ENCODE measurements at places on chromosomes 13 and 19.

DNA sequence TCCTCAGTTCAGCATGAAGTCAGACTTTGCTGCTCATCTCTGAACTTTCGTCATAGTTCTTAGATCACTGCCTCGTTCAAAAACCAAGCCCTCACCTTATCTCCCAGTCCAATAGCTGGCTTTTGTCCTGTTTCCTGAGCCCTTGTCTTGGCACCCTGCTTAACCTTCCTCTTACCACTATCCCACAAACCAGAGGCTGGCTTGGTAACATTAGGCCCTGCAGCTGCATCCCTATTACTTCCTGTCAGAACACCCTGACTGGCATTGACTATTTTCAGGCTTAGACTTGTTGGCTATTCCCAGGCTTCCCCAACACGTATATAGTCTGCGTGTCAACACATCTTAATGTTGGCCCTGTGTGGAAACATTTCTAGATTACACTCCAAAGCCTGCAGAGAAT is 172.4 kb downstream of the VWA8 start:
- no peak for DNase-seq

DNA sequence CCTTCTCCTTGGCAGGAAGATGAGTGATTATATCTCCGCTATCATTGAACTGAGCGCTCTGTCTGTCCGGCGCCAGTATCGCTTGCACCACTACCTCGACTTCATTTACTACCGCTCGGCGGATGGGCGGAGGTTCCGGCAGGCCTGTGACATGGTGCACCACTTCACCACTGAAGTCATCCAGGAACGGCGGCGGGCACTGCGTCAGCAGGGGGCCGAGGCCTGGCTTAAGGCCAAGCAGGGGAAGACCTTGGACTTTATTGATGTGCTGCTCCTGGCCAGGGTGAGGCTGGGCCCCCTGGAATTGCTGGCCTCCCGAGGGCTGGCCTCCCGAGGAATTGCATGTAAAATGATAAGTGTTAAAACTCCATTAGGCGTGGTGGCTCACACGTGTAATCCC is 32.1 kb downstream of the CYP4F22 start:
- DNase-seq: no peak

- no peak for DNase-seq
Measured at GRCh38 chr19:17794731-17795494, at the start of gene B3GNT3. Gene B3GNT3 (plus strand): TSS chr19:17795138. CDS start chr19:17807808, 12,670 bp downstream.

DNA sequence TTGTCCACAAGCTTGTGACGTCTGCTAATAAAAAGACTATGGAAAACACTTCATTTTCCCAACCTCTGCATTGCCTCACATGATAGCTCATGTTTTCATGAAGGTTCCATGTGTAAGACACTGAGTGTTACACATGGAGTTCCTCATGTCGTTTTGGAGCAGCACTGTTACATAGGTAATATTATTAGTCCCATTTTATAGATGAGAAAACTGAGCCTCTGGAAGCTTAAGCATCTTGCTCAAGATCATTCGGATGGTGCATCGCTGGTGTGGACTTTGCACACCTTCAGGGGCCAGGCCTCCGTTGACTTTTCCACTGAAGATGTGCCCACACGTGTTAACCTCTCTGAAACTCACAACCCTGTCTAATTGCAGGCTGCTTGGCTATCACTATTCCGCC is 743.4 kb downstream of the UQCRFS1 start:
- no peak for DNase-seq

GRCh38 chr13:36841391-36841790 is 22.4 kb downstream of the RFXAP start:
- DNase-seq: no peak

- DNase-seq: no peak
Measured at GRCh38 chr19:39098365-39099269, 14.4 kb downstream of the ACP7 start.

DNA sequence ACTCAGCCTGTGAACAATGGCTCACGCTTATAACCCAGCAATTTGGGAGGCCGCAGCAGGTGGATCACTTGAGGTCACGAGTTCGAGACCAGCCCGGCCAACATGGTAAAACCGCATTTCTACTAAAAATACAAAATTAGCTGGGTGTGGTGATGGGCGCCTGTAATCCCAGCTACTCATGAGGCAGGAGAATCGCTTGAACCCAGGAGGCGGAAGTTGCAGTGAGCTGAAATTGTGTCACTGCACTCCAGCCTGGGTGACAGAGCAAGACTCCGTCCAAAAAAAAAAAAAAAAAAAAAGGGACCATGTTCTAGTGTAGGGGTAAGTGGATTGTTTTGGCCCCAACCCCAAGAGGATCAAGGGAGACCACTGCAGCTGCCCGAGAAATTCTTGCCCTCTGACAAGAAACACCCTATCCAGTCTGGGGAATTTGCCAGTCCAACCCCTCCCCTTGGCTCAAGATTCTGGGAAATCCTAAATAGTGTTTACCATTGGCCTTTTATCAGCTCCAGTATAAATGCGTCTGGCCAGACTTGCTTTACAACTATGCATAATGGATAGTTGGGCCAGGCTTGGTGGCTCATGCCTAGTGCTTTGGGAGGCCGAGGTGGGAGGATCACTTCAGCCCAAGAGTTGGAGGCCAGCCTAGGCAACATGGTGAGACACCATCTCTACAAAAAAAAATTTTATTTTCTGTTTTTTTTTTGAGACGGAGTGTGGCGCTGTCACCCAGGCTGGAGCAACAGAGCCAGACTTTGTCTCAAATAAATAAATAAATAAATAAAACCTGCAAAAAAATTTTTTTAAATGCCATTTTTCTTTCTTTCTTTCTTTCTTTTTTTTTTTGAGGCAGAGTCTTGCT is 5.1 kb upstream of the DHDH start:
- DNase-seq: no peak

DNA sequence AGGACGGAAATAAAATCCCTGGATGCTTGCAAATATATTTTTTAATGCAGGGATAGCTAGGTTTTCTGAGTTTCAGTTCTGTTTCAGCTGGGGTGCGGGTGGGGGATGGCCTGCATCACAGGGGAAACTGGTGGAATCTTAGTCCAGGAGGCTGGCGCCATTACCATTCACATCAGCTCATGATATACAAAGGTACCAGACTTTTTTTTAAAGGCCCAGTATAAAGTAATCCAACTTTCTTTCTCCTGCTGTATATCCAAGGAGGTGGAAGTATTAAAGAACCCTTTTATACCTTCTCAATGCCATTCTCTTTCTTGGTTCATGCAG is 343.8 kb downstream of the KCNRG start:
- DNase-seq: no peak

GRCh38 chr13:110377178-110377825 is 70.2 kb downstream of the COL4A2 start:
- no peak for DNase-seq

- DNase-seq: no peak
Measured at GRCh38 chr13:25717666-25718197, 334.1 kb downstream of the SHISA2 start.

DNA sequence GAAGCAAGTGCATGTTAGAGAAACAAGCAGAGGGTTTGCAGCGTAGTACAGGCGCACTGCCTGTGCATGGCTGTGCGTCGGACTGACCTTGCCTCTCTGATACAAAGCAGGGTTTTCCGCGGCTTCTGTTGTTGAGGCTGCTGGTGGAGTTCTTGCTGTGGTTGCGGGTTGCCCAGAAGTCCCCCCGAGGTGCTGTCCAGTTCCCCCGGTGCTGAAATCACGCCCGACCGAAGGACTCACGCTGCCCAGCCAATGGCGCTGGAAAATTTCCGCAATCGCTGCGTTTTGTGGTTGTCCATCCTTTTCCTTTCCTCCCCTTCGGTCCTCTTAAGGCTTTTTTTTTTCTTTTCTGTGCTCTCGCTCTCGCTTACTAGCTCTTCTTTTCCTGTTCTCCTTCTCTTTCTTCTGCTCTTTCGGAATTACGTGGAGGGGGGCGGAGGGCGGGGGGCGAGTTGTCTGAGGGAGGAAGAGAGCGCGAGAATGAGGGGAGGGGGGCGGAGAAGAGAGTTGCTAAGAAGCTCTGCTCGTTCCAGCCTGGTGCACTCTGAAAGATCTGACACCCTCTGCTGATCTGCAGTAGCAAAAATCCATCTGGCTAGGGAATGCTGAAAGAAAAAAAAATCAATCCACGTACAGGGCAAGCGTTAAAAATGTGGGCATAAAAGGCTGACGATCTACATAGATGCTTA is at the start of gene SLITRK1:
SLITRK1 (minus strand) TSS at position 558 of the 689 bp plus-strand sequence. CDS start 967 bp downstream, outside the sequence.
- no peak for DNase-seq

GRCh38 chr19:17458970-17459369 is 1.8 kb downstream of the NXNL1 start:
- DNase-seq: no peak

- no peak for DNase-seq
Measured at GRCh38 chr13:113035213-113035800, 66.3 kb downstream of the MCF2L start.

- peak; percentile 90 for DNase-seq
Measured at GRCh38 chr19:51593969-51594773, 23.1 kb downstream of the ZNF175 start.

- no peak for DNase-seq
Measured at GRCh38 chr19:33862981-33863380, 66.3 kb downstream of the KCTD15 start.

- no peak for DNase-seq
Measured at GRCh38 chr13:41962994-41963393, 2.1 kb upstream of the VWA8 start.

- DNase-seq: no peak
Measured at GRCh38 chr19:28314756-28315155, 898.2 kb downstream of the UQCRFS1 start.

GRCh38 chr19:8071912-8072311 is 19.4 kb downstream of the CCL25 start:
- DNase-seq: no peak

GRCh38 chr13:93399212-93399611 is 172.6 kb downstream of the GPC6 start:
- no peak for DNase-seq

Data from stimulated activated CD4-positive, alpha-beta T cell treated with anti-CD3 and anti-CD28 coated beads, TNF-alpha, amount 100 ng/mL, for 1 hour (primary cell).